Activated T-cell treated with anti-CD3 and anti-CD28 coated beads, Interleukin-2, amount 50 U/mL, for 72 hours (primary cell): ENCODE measurements at places on chromosomes 3 and 15. TPM values are rescaled to one million over a fixed set of nuclear protein-coding genes. Genes with fewer than 3 reads are reported as not detected.

The HTR3E gene
- total RNA-seq = not detected

The IGSF11 gene
- total RNA-seq = 0.19 TPM

The WDR76 gene
- total RNA-seq = 108 TPM

The SI gene
- total RNA-seq = not detected

The DOCK3 gene
- total RNA-seq = 7.2 TPM

The ANKUB1 gene
- total RNA-seq = not detected

The TMEM266 gene
- not detected for total RNA-seq

The LRRN1 gene
- 2.6 TPM for total RNA-seq

DNA sequence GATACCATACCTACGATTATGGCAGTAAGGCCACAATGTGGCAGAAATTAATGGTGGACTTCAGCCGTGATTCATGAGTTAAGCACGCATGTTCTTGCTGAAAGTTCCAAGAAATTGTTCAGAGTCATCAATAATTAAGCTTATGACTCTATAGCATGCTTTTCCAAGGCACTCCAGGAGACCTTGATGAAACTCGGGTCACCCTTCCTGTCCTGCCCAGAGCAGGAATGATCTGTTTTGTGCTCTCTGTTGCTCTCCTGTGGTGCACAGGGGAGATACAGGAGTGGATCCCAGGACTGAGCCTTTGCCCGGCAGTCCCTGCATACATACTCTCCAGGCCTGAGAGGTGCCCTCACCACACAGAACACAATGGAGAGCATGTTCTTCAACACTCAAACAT lies 141.6 kb upstream of the SLC2A2 start:
- H3K36me3 ChIP-seq = peaks cover 17% of the 10 kb centered on the region
- no peaks in the 10 kb centered on the region for H3K27me3 ChIP-seq
- peaks cover 32% of the 10 kb centered on the region for H3K4me1 ChIP-seq

GRCh38 chr15:99966815-99967214 lies 233.6 kb upstream of the LYSMD4 start:
- no peak overlapping the region for H3K27ac ChIP-seq
- H3K27me3 ChIP-seq = no peaks in the 10 kb centered on the region
- H3K4me3 ChIP-seq = no peak overlapping the region
- no peaks in the 10 kb centered on the region for H3K36me3 ChIP-seq
- DNase-seq = no peak

DNA sequence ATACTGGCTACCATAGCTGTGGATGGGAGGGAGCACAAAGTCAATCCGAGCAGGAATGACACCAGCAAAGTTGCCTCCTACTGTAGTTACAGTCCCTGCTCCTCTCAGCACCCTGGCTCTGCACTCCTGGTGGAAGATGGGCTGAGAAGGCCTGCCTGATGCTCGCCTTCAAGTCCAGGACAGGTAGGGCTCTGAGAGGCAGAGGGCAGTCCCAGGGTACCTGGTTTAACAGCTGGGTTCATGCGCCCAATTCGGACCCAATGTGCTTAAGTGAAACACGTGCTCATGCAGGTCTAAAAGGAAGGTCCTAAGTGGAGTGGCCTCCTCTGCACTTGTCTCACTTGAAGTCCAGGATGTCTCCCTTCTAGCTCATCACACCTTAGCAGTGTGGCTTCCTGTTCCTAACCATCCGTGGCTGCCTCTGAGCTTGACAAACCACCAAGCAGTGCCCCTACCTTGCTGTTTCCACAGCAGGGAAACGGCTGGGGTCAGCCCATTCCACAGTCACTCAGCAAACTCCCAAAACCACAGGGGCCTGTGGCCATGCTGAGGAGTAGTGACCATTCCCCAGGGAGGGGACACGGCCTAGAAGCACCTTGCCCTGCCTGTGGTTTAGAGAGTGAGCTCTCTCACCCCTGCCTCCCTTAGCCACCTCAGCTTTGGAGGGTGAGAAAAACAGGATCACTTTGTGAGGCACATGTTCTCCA lies 3.9 kb upstream of the MUSTN1 start:
- peaks cover 13% of the 10 kb centered on the region for H3K4me1 ChIP-seq
- H3K27me3 ChIP-seq = no peaks in the 10 kb centered on the region
- DNase-seq = peak; percentile 18

DNA sequence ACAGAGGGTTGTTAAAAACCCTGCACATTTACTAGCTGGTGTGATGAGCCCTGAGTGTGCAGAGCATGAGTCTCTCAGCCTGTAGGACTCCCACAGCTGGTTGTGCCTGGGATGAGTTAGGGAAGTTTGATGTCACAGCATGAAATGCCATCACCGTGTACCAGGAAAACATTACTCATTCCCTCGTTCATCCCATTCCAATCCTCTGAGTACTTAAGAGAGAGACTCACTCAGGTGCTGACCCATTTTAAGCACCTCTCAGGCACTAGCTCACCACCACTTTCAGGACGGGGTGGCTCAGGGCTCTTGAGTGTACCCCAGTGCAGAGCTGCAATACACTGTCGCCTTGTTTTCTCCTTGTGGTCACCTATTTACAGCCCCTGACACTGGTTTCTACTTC lies 18.7 kb downstream of the MGLL start:
- no peak overlapping the region for H3K27ac ChIP-seq
- H3K4me1 ChIP-seq = peaks cover 11% of the 10 kb centered on the region
- no peak overlapping the region for H3K4me3 ChIP-seq
- H3K36me3 ChIP-seq = no peaks in the 10 kb centered on the region
- DNase-seq = no peak

DNA sequence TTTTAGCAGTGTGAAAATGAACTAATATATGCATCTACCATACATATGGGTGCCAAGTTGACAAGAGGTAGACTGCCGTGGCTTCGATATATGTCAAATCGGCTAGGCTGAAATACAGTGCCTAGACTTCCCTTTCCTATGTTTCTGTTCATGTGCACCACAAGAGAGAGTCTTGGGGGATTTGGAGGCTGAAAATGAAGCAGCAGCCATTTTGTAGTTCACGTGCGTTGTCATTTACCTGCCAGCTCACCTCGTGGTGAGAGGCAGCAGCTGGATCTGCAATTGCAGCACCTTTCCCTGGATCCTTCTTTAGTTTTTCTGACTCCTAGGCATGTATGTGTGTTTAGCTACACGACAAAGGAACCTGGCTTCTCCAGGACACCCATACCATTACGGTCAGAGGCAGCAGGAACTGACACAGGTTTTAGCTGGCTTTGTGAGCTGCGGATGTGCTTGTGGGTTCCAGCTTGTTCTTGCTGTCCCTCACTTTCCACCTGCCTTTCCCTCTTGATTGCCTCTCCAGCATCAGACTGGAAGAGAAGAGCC lies 40.5 kb upstream of the SIAH2 start:
- peaks cover 7% of the 10 kb centered on the region for H3K27me3 ChIP-seq
- H3K36me3 ChIP-seq = no peaks in the 10 kb centered on the region
- no peak overlapping the region for H3K27ac ChIP-seq
- H3K4me3 ChIP-seq = no peak overlapping the region
- no peak for DNase-seq
- no peaks in the 10 kb centered on the region for H3K4me1 ChIP-seq

DNA sequence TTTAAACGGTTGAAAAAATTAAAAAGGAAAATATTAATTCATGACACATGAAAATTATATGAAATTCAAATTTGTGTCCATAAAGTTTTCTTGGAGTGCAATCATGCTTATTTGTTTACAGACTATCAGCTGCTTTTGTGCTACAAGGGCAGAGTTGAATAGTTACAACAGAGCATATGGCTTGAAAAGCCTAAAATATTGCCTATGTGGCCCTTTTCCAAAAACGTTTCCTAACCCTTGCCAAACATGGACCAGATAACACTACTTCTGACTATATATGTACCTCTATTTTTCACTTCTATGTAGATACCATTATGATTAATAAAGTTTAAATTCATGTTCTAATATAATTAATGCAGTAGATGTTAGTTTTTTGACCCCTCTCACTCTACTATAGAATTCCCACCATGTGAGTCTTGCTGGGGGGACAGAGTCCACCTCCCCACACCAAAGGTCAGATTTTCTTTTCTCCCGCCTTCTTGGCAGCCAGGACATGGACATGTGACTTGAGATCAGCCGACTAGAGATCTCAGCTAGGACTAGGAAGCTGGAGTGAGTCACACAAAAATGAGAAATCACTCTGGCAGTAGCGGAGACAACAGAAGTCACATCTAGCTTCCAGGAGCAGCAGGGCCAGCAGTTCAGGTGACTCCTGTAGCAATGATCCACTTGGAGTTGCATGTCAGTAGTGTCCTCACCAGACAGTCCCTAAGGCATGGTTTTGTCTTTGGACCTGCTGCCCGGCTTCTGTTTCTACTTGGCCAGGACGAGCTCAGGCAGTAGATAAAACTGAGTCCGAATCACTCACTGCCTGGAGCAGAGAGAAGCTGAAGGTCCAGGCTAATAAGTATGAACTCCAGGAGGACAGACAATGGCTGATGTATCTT lies 22.4 kb downstream of the CIAO2A start:
- H3K27me3 ChIP-seq = no peaks in the 10 kb centered on the region
- no peaks in the 10 kb centered on the region for H3K36me3 ChIP-seq
- H3K27ac ChIP-seq = no peak overlapping the region
- H3K4me3 ChIP-seq = no peak overlapping the region

- H3K4me3 ChIP-seq = peak overlapping the region; percentile 91
- peaks cover 16% of the 10 kb centered on the region for H3K4me1 ChIP-seq
- H3K27ac ChIP-seq = no peak overlapping the region
- DNase-seq = no peak
- H3K27me3 ChIP-seq = peaks cover 53% of the 10 kb centered on the region
- H3K36me3 ChIP-seq = no peaks in the 10 kb centered on the region
Observed at GRCh38 chr3:98731720-98732285, 31.3 kb upstream of the ST3GAL6 start.

- DNase-seq = peak; percentile 98
- peak within 1 kb of the TSS; percentile 83 for H3K27ac ChIP-seq
- H3K4me1 ChIP-seq = peaks cover 56% of the 10 kb centered on the region
- H3K36me3 ChIP-seq = peaks cover 4% of the 10 kb centered on the region
- H3K4me3 ChIP-seq = peak within 1 kb of the TSS; percentile 97
- no peaks in the 10 kb centered on the region for H3K27me3 ChIP-seq
Observed at GRCh38 chr15:90934949-90935751, at the start of gene UNC45A. Gene UNC45A, plus strand, starts transcription at chr15:90935285. Its CDS starts 40 bp downstream, at chr15:90935325.

- H3K27me3 ChIP-seq = peaks cover 34% of the 10 kb centered on the region
- no peak for DNase-seq
- no peak overlapping the region for H3K27ac ChIP-seq
- no peaks in the 10 kb centered on the region for H3K36me3 ChIP-seq
- H3K4me3 ChIP-seq = no peak overlapping the region
- H3K4me1 ChIP-seq = no peaks in the 10 kb centered on the region
Observed at GRCh38 chr3:55476515-55476914, 10.6 kb downstream of the WNT5A start.

GRCh38 chr3:10465161-10465560 lies 40.2 kb downstream of the ATP2B2 start:
- no peak overlapping the region for H3K4me3 ChIP-seq
- no peak overlapping the region for H3K27ac ChIP-seq
- no peak for DNase-seq
- no peaks in the 10 kb centered on the region for H3K4me1 ChIP-seq
- peaks cover 7% of the 10 kb centered on the region for H3K27me3 ChIP-seq

DNA sequence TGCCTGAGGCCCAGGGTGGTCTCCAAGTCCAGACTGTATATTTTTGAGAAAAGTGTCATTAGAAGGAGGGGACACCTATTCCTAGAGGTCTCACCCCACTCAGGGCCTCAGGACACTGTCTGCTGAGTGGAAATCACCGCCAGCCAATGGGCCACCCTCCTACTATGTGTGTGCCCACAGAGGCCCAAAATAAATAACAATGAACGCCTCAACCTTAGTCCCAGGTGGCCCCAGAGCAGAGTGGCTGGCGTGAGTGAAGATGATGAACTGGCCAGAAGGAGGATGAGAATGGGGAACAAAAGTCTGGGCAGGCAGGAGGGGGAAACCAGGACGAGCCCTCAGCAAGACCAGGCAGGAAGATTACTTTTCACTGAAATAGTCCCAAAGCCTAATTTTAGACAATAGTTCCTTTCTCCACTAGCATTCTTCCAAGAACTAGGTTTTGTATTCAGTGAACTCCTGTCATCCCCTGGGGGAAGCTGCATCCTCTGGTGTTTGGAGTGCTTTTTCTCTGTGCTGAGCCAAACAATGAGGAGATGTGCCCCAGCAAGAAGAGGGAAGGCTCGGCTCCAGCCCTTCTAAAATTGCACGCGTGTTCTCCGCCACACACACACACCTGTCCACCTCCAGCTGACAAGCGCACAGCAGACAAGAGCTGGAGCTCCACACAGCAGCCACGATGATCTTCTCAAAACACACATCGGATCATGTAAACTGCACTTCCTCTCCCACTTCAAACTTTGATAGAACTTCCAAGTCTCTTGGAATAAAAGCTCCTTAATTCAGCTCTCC lies 72.2 kb downstream of the ADCY5 start:
- H3K4me3 ChIP-seq = no peak overlapping the region
- no peaks in the 10 kb centered on the region for H3K36me3 ChIP-seq
- no peak overlapping the region for H3K27ac ChIP-seq
- DNase-seq = no peak
- H3K27me3 ChIP-seq = peaks cover 6% of the 10 kb centered on the region
- no peaks in the 10 kb centered on the region for H3K4me1 ChIP-seq

DNA sequence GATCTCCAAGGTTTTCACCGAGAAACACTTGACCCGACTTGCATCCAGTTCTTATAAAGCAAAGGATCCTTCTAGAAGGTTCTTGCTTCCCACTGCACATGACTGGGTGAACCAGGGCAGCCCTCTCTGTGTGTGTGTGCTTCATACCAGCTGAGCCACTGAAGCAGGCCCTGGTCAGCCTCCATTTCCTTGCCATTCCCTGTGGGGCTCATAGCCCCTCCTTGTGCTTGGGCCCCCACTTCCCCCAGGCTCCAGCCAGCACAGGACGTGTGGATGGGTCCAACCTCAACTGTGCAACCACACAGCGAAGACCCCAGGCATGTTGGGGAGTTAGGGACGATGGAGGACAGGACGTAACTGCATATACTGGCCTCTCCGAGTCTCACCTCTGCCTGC lies 15.5 kb downstream of the KLF15 start:
- no peaks in the 10 kb centered on the region for H3K36me3 ChIP-seq
- H3K4me3 ChIP-seq = no peak overlapping the region
- no peak overlapping the region for H3K27ac ChIP-seq
- peaks cover 9% of the 10 kb centered on the region for H3K27me3 ChIP-seq
- no peaks in the 10 kb centered on the region for H3K4me1 ChIP-seq

GRCh38 chr3:178310949-178311348 lies 225.3 kb upstream of the KCNMB2 start:
- H3K27me3 ChIP-seq = peaks cover 6% of the 10 kb centered on the region
- no peak for DNase-seq
- no peak overlapping the region for H3K4me3 ChIP-seq

DNA sequence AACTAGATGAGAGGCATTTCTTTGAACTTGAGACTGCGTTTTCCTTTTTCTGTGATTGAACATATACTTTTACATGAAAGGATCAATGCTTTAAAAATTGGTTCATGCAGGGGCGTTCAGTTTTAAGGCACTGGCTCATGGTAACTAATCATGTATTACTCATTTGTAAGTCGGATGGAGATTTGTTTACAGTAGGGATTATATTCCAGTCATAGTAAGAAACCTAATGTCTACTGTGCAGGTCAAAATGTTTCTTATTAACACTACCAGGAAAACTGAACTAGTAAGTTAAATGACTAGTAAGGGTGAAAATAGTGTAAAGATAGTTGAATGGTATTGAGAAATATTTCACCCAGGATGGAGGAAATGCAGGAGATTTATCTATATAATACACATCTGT lies 258.8 kb upstream of the GBE1 start:
- H3K27me3 ChIP-seq = no peaks in the 10 kb centered on the region
- H3K27ac ChIP-seq = no peak overlapping the region
- no peak overlapping the region for H3K4me3 ChIP-seq
- H3K4me1 ChIP-seq = no peaks in the 10 kb centered on the region
- H3K36me3 ChIP-seq = no peaks in the 10 kb centered on the region
